Smooth muscle cell of the pulmonary artery (primary cell): ENCODE measurements at places on chromosomes 5 and 9. TPM values are rescaled to one million over a fixed set of nuclear protein-coding genes. Genes with fewer than 3 reads are reported as not detected.

Gene CATSPER3
- 0.10 and 0.13 TPM in 2 replicates for total RNA-seq

Gene NR2F1-AS1
- 10.7 and 11.4 TPM in 2 replicates for total RNA-seq

Gene SLC34A1
- total RNA-seq = not detected in 2 replicates

Gene GFRA3
- total RNA-seq = 0.03 TPM in 1 of 2 replicates, not detected in the other

Gene TOR4A
- total RNA-seq = 19.7 and 47.4 TPM in 2 replicates

Gene HMMR
- total RNA-seq = 3.6 and 12.8 TPM in 2 replicates

Gene NOXA1
- total RNA-seq = 0.36 and 0.46 TPM in 2 replicates

Gene MZB1
- total RNA-seq = not detected in 2 replicates

Gene AGXT2
- total RNA-seq = not detected in 2 replicates

Gene ACSL6
- 0.17 TPM in 1 of 2 replicates, not detected in the other for total RNA-seq

Gene GLRX
- total RNA-seq = 24.8 and 59.6 TPM in 2 replicates

Gene GARIN3
- not detected in 2 replicates for total RNA-seq

Gene PCDHGB3
- 7.8 and 8.1 TPM in 2 replicates for total RNA-seq

Gene CCDC192
- total RNA-seq = not detected in 2 replicates

Gene PFN3
- not detected in 2 replicates for total RNA-seq

Gene BARHL1
- not detected in 2 replicates for total RNA-seq

Gene CSF2
- total RNA-seq = 1.9 TPM in 1 of 2 replicates, not detected in the other

Gene IL4
- not detected in 2 replicates for total RNA-seq

Gene OLFM1
- 0.76 and 2.3 TPM in 2 replicates for total RNA-seq

Gene TYRP1
- 0.07 and 2.5 TPM in 2 replicates for total RNA-seq

Gene AK8
- total RNA-seq = 0.39 and 0.53 TPM in 2 replicates

Gene C5orf15
- total RNA-seq = 74.2 and 84.6 TPM in 2 replicates

Gene DNM1
- total RNA-seq = 1.9 and 5.8 TPM in 2 replicates

Gene PCDHGA8
- total RNA-seq = 4.0 and 4.3 TPM in 2 replicates

Gene AGPAT2
- total RNA-seq = 42.9 and 46.8 TPM in 2 replicates

Gene SLC36A3
- not detected in 2 replicates for total RNA-seq

Gene C5orf52
- total RNA-seq = not detected in 2 replicates

Gene IL5
- not detected in 2 replicates for total RNA-seq

Gene IFNB1
- total RNA-seq = not detected in 2 replicates

Gene PCDHGC3
- total RNA-seq = 77.2 and 94.3 TPM in 2 replicates

Gene AQP3
- 0.66 and 1.0 TPM in 2 replicates for total RNA-seq

Gene MARCHF11
- not detected in 2 replicates for total RNA-seq
